Ascending aorta (tissue), 2 donors: ENCODE measurements at places on chromosomes 12 and 14. TPM values are rescaled to one million over a fixed set of nuclear protein-coding genes. Genes with fewer than 3 reads are reported as not detected.

The EEA1 gene
- total RNA-seq, result 10.9 TPM

The ACSM4 gene
- not detected for total RNA-seq

The TOMM20L gene
- not detected for total RNA-seq

The BATF gene
- total RNA-seq, result not detected

The CLEC12A gene
- total RNA-seq, result not detected

- no peak for DNase-seq
Measured at GRCh38 chr14:76756371-76756750, 4.9 kb upstream of the VASH1 start.

DNA sequence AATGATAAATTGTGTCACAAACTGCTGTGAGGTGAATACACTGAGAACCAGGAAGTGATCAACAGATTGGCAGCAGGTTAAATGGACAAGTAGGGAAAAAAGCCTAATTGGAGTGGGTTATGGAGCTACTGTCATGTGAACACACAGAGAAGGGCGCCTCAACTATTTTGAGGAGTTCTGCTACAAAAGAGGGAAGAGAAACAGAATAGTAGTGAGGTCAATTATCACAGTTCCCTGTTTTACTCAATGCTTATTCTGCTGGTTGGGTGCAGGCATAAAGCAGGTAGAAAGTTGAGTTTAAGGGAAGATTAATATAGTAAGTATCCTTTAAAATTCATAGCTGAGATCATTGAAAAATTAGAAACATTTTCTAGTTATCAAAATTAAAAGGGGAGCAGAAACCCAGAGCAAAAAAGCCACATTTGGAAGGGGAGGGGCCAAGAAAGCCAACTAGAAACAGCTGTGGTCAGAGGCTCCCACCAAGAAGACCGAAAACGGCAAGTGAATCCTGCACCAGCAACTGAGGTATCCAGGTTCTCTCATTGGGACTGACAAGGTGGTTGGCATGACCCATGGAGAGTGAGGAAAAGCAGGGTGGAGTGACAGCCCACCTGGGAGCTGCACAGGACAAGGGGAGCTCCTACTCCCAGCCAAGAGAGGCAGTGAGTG, 105.7 kb downstream of the ZC3H14 start:
- DNase-seq, result no peak

DNA sequence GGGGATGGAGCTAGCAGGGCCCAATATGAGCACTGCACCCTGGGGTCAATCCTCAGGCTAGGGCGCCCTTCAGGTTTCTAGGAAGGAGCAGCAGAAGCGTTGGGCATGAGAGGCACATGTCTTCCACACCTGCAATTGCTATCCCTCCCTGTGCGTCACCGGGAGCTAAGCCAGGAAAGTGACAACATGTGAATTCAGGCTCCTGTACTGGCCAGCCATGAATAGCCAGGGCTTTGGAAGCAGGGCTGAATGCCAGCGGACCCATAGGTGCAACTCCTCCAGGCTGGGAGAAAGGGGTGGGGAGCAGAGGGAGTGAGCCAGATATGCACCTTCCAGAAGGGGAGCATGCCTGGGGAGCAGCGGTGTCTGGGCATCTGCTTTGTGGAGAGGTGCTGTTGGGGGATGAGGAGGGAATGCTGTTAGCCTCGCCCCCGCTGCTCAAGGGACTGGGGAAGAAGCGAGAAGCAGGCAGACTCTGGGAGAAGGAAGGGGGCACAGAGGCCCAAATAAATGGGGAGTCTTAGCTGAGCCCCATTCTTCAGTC, 6.1 kb downstream of the HOXC5 start:
- DNase-seq, result no peak

- no peak for DNase-seq
Measured at GRCh38 chr14:76993752-76994151, 34.8 kb downstream of the IRF2BPL start.

DNA sequence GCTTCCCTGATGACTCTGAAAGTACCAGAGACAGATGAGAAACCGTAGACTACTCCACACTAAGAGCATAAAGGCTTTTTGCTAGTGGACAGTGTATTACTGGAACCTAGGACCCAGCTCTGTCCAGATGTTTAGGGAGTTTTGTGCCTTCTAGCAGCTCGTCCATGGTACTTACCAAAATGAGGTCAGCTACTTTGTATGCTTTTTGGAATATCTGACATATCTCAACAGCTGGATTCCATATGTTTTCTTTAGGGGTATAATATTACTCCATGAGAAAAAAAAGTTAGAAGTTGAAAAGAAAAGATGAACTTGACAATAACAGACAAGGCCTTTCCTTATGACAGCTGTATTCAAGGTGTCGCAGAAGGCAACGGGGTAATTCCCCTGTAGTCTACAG, 32.1 kb upstream of the FRMD6 start:
- no peak for DNase-seq

GRCh38 chr12:39993268-39993667, 112.6 kb downstream of the SLC2A13 start:
- no peak for DNase-seq

GRCh38 chr12:43480591-43480990, 71.4 kb downstream of the ADAMTS20 start:
- no peak for DNase-seq

DNA sequence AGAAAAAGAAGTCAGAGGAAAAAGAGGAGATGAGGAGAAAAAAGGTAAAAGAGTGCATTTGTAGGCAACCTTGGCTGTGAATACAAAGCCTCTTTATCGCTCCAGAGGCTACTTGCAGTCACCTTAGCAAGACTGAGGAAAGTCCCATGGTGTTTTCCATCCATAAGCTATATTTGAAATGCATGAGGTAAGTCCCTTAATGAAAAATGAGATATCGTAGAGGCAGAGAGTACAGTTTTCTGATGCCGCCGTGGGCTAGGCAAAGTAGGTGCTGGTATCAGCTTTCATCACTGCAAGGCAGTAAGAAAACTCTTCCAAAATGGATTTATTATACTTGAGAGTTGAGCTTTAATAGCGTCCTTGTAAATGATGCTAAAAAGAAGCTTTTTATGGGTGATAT, 186.8 kb downstream of the ASCL1 start:
- DNase-seq, result no peak

- DNase-seq, result no peak
Measured at GRCh38 chr12:87304406-87304805, 724.8 kb downstream of the C12orf50 start.

DNA sequence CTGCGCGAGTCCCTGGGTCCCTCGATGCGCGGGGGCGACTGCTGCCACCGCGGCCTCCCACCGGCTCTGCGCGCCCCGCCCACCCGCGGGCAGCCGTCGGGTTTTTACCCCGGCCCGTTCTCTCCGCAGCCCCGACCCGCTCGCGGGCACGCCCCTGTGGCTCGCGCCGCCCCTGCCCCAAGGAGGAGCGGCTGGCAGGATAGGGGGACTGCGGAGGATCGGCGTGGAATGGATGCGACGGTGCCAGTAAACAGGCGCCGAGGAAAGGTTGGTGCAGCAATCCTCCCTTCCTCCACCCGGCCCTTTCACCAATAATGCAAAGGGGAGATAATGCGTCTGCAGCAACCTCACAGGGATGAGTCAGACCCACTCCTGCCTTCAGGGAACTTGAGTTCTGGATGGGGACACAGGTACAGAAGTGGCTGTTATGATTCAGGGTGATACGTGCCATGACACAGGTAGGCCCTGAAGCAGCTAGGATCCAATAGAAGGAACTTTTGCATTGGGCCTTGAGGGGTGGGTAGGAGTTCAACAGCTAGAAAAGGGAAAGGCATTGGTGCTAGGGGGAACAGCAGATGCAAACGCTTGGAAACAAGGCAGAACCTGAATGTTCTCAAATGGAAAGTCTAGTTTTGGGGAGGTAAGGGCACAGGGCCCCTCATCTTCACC, 554 bp upstream of the DEGS2 start:
- no peak for DNase-seq
